ENCODE measurements at places on chromosomes 1 and 21.

DNA sequence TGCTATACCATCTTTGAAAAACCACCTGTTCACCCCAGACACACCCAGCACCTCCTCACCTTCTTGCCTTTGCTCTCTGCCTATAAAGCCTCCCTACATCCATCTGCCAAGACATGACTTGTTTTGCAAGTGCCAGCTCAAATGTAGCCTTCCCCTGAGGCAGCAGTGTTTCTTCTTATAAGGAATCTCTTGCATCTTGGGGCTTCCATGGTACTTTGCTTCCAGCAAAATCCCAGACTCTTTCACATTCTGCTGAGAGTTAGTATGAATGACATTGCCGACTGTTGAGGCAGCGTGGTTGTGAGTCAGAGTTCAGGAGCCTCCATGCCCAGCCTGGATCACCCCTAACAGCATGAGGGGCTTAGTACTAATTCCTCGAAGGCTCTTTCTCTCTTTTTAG, 217.4 kb upstream of the RUNX1 start:
- DNase-seq: no peak

GRCh38 chr1:67432745-67433144, 2.5 kb upstream of the SERBP1 start:
- no peak for DNase-seq

DNA sequence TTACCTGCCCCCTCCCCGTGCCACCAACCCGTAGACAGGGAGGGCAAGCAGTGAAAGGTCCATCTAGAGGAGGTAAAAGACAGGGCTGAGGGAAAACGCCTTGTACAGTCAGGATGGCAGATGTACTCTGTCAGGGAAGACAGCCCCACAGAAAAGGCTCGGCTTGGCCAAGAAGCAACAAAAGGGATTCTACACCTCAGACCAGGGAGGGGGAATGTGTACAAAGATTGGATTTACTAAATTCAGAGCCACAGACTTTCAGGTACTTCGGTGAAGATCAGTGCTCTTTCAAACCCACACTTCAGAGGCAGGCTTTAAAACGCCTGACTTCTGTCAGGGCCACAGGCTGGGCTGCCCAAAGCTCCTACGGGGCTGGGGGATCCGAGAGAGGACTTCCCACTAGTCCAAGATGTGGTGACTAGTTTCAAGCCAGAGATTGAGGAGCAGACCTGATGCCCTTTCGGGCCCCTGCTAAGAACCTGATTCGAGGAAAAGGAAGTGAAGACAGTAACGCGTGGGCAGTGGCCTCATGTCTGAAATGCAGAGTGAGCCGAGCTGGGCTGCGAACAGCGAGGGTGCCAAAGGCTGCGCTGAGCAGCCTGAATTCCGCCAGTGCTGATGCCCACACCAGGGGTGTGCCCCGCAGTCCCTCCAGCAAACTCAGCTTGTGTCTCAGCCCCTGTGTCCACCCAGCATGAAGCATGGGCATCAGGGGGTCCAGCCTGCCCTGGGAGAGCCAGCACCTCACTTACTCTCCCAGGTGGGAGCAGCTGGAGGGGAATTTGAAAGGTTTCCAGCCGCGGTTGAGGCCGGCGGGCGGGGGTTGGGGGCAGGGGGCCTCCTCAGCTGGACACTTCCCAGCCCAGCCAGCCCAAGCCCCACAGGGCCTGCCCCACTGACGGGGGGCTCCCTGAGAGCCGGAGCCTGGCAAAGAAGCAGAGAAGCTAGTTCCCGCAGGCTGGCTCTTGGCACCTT, 36.2 kb downstream of the KIAA1614 start:
- no peak for DNase-seq

GRCh38 chr1:228513236-228513900, 26.2 kb downstream of the RNF187 start:
- no peak for DNase-seq

DNA sequence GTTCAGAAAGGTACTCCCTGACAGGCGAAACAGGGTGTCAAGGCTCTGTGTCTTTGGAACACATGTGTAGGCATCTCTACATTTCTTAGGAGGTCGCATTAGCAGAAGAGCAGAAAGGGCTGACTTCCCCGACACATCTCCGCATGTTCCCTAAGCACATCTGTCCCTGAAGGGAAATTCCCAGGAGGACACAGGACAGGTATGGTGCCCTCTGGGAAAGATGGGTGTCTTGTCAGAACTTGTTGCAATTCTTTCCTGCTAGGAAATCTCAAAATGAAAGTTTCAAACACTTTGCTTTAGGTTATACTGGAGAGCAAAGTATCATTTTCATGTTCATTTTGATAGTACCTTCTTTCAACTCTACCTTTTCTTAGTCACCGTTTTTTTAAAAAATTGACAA, 2.0 kb downstream of the DSCAM start:
- DNase-seq: no peak

GRCh38 chr1:117169871-117170596, 40.7 kb downstream of the VTCN1 start:
- no peak for DNase-seq

DNA sequence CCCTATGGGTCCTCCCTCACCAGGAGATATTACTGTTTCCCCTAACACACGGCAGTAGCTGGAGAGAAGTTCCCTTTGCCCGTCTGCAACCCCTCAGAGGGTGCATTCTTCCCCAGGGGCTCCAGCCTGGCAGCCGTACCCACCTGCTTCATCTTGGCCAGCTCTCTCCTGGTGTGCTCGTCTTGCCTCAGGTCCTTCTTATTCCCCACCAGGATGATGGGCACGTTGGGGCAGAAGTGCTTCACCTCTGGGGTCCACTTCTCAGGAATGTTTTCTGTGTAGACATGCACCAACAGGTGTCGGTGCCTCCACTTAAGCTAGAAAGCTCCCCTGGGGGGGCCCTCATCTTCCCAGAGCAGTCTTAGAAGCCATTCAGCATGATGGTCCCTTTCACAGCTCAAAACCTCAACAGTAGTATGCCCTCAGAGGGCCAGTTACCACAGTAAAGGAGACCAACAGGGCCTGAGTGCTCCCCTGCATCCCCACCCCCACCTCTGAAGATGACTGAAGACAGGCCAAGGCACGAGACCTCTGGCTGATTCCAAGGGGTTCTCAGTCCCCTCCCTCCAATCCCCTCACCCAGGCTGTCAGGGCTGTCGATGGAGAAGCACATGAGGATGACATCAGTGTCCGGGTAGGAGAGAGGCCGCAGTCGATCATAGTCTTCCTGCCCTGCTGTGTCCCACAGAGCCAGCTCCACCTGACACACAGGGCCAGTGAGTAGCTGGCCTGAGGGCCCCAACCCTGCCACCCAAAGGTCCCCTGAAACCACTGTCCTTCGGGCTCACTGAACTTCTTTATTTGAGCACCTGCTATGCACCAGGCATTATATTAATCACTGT, 4.3 kb downstream of the RHOC start:
- no peak for DNase-seq

DNA sequence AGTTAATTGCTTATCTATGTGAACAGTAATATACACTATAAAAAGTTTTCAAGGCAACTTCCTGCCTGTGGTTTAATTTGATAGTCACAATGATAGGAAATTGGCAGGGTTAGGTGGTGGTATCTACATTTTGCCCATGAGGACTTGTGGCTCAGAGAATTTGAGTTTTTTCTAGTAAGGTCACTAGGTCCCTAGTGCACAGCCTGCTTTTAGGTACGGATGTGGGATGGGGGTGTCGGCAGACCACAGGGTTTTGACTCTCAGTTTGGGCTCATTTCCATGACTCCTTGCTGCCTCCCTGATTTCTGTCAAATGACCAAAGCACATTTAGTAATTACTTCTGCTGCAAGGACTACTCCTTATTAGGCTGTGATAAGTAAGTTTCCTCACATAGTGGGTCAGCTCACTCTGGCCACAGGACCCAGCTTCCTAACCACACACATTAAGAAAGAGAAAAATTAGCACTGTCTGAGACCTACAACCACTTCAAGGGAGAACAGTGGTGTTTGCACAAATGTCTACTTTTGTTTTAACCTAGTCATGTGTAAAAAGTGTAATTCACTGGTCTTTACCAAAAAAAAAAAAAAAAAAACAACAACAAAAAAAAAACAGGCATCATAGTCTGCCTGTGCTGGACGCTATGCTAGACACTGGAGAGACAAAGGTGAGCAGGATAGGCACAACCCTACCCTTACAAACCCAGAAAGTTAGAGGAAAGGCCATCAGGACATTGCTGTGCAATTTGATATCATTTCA, 43.7 kb downstream of the MRPL39 start:
- no peak for DNase-seq

- DNase-seq: no peak
Observed at GRCh38 chr1:212402666-212403321, 11.9 kb downstream of the PACC1 start.

GRCh38 chr1:45621501-45621836, 2.4 kb downstream of the CCDC17 start:
- no peak for DNase-seq

DNA sequence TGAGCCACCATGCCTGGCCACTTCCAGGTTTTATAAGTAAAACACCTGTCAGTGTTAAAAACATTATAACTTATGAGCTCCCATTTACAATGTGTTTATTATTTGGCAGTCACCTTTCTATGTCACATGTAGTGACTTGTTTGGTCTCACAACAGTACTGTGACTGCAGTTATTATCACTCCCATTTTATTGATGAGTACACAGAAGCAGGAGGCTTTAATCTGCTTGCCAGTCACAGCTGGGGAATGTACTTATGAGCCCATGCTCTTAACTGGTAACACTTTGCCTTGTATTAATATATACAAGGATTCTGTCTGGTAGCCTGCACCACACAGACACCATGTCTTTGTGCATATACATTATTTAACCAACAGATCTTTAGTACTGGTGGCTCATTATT, 31.1 kb upstream of the BACH1 start:
- no peak for DNase-seq

DNA sequence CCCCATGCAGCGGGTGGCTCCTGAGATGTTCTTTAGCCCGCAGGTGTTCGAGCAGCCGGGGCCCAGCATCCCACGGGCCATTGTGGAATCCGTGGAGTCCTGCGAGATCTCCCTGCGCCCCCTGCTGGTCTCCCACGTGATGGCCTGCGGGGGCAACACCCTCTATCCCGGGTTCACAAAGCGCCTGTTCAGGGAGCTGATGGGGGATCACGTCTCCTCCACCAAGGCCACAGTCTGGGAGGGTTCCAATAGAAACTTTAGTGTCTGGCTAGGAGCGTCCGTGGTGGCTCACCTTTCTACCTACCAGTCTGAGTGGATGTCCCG, 71.0 kb downstream of the ACTL8 start:
- DNase-seq: peak; percentile 4

GRCh38 chr1:24154215-24154614, 11.3 kb upstream of the IL22RA1 start:
- no peak for DNase-seq

DNA sequence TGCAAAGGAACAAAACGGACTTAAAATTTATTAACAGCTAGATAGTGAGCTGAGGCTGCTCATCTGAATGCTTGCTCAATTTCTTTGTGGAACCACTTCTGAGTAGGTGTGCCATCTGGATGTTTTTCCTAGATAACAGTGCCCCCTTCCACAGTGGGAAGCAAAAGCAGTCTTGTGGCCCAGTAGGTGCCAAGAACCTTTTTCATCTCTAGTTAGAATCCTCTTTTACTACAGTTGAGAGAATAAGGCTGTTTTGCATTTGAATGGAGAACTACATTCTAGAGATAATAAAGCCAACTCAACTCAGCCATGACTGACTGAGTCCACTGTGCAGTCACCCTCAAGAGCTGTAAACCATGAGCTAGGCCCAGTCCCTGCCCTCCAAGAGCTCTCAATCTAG, 13.3 kb downstream of the F3 start:
- DNase-seq: no peak

GRCh38 chr1:235022981-235023710, 105.5 kb downstream of the TOMM20 start:
- DNase-seq: no peak

GRCh38 chr1:29511436-29511835, 275.1 kb downstream of the PTPRU start:
- DNase-seq: no peak

DNA sequence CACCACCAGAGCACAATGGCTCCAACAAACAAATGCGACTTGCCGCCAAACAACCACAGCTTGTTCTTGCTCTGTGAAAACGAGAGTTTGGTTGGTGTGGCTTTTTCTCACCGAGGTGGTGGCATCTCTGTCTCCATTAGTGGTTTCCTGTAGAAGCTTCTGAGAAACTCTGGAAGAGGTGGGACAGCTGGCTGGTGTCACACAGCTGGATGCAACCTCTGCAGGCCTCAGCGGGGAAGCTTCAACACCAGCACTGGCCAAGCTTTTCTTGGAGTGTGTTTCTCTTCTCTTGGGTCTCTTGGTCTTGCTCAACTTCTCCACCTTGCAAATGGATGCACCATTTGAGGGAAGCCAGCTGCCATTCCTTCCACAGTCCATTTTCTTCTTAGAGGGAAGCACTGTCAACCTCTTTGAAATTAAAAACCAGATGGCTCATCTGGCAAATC, 124.8 kb downstream of the KCNN3 start:
- DNase-seq: no peak

GRCh38 chr1:3790500-3790923, 5.8 kb downstream of the LRRC47 start:
- DNase-seq: no peak

DNA sequence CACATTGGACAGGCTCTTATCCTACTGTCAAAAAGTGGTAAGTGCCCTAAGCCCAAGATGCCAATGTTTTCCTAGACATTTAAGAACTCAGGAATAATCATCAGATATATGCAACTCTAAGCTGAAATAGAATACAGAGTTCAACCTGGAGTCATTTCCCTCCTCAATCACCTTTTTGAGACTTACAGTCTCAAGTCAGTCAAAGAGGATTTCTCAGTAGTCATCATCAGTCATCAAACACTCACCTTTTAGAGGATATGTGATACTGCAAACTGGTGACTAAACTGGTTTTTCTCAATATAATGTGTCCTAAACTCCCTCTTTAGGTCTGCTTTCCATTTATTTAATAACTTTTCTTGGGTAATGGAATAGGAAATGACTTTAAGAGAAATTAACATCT, 145.3 kb upstream of the ADAMTS5 start:
- DNase-seq: no peak

- peak; percentile 47 for DNase-seq
Observed at GRCh38 chr1:1069056-1069710, 4.9 kb downstream of the RNF223 start.

DNA sequence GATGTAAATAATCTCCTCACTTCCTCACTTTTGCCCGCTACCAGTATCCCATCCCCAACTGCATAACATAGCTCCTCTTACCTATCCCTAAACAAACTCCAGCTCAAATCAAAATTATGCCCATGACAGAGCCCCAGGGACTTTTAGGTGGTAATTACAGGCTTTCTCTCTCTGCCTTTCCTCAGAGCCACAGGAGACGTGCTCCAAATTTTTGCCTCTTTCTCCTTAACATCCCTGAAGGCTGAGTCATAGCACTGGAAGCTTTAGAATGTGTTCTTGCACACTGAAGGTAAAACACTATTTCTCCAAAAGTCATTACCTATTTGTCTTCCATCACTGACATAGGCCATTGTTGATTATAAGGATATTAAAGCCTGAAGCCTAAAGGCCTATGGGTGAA, 263.5 kb upstream of the PLD5 start:
- DNase-seq: no peak

DNA sequence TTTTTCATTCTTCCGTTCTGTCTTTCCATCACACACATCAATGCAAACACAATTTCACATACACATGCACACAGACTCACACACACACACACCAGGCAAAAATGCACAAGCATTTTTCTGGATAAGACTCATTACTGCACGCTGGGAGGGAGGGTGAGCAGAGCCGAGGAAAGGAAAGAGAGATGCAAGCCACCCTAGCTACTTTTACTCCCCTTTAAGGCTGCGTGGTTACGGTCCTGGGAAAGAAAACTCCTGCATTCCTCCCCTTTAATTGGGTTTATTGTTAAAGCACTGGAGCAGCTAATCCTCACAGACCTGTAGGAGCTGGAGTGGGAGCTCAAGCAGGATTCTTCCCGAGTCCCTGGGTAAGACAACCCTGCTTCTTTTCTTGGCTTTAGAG, at the start of gene CAMK1G:
TSS of gene CAMK1G (plus strand) at position 307 of the 400 bp plus-strand sequence. CDS start 11,270 bp downstream, outside the sequence.
- no peak for DNase-seq
